ENCODE measurements at places on chromosomes 3 and 15.
A peak's percentile ranks its signal among the peaks of the same experiment; 100 is the strongest.

- no peak for DNase-seq
These were observed 278.6 kb downstream of the UBE2E2 start for GRCh38 chr3:23481616-23482278.

DNA sequence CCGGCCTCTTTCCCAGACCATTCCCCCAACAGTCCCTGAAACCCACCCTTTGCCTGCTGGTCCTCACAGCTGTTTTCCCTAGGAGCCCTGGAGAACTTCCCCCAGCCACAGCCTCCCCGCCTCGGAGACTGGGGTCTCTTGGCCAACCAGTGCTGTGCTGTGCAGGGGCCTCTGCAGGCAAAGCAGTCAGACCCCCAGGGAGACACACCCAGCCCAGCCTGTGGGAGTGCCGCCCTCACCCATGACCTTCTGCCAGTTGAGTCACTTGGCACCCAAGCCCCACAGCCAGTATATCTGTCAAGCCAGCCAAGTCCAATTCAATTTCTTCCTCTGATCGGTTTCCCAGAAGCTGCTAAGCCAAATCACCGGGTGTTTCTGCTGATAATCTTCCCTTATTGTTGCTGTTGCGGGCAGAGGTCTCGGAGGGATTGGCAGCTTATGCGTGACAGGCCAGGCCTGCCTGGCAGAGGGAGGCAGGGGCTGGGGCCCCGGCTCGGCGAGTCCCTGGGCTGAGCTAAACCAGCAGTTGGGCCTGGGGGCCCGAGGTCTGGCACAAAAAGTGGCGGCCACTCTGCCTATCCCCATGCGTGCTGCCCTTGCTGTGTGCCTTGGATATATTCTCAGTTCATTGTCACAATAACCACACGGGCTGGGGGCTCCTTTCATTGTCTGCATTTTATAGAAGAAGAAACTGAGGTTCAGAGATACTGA lies 65.6 kb upstream of the SLC6A1 start:
- DNase-seq, result no peak

DNA sequence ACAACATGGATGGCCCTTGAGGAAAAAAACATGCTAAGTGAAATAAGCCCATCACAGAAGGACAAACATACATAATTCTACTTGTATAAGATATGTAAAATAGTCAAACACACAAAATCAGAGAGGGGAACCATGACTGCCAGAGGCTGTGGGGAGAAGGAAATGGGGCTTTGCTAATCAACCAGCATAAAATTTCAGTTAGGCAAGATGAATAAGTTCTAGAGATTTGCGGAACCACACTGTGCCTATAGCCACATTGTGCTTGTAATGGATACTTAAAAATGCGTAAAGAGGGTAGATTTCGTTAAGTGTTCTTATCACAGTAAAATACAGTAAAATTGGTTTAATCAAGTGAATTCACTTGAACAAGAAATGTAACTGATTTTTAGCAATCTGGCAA lies 33.7 kb upstream of the SPTBN5 start:
- DNase-seq, result no peak

GRCh38 chr3:12710062-12710461 lies 46.1 kb upstream of the RAF1 start:
- DNase-seq, result no peak

- DNase-seq, result no peak
These were observed 545.5 kb upstream of the MDFIC2 start for GRCh38 chr3:70857916-70858315.

DNA sequence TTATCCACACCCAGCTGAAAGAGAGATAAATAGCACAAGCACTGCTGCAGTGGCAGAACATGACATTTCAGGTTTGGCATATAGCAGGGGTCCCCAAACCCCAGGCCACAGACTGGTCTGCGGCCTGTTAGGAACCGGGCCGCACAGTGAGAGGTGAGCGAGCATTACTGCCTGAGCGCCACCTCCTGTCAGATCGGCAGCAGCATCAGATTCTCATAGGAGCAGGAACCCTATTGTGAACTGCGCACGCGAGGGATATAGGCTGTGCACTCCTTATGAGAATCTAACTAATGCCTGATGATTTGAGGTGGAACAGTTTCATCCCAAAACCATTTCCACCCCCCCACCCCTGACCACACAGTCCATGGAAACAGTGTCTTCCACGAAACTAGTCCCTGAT lies 54.6 kb downstream of the CCR4 start:
- peak; percentile 29 for DNase-seq

DNA sequence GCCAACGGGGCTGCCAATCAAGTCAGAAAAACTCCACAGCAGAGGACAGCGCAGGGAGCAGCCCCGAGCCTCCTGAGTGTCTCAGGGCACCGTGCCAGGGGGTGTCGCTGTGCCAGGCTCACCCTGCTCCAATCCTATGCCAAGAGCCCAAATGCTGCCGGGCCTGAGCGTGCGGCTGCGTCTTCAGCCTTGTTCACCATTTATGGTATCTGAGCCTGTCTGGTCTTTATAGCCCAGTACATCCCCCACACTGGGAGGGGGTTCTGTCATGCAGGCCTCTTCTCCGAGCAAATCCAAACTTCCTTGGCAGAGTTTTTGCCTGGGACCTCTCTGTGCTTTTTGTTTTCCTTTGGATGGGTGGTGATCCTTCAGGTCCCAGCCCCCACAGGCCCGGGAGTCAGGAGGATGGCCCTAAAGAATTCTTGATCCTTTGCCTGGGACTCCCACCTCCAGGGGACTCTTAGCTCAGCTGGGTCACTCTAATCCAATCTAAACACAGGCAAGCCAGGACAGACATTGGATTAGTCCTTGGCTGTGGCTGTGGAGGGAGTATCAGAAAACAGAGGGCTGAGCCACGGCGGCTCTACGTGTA lies 135.1 kb upstream of the HACD2 start:
- no peak for DNase-seq

- no peak for DNase-seq
These were observed 263.8 kb upstream of the ATP10A start for GRCh38 chr15:26126819-26127387.

GRCh38 chr3:56878074-56878473 lies 76.3 kb upstream of the ARHGEF3 start:
- DNase-seq, result peak; percentile 34

DNA sequence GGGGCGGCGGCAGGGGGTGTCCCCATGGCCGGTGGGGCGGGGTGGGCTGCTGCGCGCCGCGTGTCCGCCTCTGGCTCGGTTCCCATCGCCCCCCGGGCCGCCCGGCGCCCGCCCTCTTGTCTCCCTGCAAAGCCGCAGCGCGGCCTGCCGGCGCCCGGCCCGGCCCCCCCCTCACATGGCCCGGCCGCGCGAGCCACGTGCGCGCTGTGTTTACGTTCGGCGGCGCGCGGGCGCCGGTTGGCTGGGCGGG lies 502 bp downstream of the NR1D2 start:
- DNase-seq, result no peak

DNA sequence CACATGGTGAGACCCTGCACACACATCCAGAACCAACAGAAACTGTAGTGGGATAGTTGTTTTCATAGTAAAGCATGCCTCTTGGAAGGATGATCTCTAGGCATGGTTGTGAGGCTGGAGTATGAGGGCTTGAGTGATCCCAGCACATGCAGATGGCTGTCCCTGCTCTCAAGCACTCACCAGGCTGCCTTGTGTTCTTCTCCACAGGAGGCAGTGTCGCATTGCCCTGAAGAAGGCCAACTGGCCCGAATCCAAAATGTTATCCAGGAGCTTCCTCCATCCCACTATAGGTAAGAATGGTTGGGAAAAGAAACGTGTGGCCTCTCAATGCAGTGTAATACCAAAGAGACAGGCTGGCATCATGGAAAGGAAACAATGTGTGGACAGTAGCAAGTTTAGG lies 82.7 kb downstream of the TMEM39A start:
- DNase-seq, result no peak

- peak; percentile 65 for DNase-seq
These were observed 138.4 kb downstream of the PLCL2 start for GRCh38 chr3:17023006-17023664.

- no peak for DNase-seq
These were observed 343.4 kb upstream of the ARPP21 start for GRCh38 chr3:35295906-35296305.

GRCh38 chr3:159634483-159634882 lies 354.2 kb upstream of the IL12A start:
- no peak for DNase-seq

DNA sequence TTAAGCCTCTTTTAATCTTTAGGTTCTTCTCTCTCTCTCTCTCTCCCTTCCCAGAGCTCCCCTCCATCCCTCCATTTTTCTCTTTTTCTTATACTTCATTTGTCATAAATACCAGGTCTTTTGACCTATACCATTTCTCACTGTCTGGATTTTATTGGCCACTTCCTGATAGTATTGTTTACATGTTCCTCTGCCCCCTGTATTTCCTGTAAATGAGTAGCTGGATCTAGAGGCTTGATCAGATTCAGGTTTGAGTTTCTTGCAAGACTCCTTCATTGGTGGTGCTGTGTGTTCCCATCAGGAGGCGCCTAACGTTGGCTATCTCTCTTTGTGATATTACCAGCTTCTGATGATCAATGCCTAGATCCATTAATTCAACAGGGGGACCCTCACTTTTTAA lies 42.2 kb downstream of the DAPK2 start:
- DNase-seq, result no peak

GRCh38 chr3:8206971-8207617 lies 294.5 kb upstream of the LMCD1 start:
- DNase-seq, result no peak

GRCh38 chr3:81419228-81419627 lies 342.2 kb downstream of the GBE1 start:
- DNase-seq, result no peak

GRCh38 chr3:29168081-29168480 lies 112.8 kb upstream of the RBMS3 start:
- DNase-seq, result no peak

GRCh38 chr3:114827495-114827894 lies 319.6 kb downstream of the ZBTB20 start:
- DNase-seq, result peak; percentile 30

- DNase-seq, result no peak
These were observed 22.7 kb downstream of the XXYLT1 start for GRCh38 chr3:195248281-195248680.

DNA sequence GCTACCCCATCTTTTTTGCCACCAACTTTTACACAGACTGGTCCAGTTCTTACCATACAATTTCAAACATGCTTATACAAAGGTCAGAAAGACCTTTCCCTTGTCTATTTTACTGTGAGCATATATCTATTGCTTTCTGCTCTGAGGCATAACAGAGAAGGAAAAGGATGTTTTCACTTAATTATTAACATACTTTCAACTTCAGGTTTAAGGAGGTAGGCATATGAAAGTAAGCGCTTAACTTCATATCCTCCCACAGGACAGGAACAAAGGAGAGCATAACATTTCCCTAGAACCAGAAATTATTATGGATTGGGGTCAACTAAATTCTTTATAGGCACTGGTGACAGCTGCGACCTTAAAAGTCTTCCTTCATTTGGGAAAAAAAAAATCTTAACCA lies 1.1 kb downstream of the MYEF2 start:
- no peak for DNase-seq

DNA sequence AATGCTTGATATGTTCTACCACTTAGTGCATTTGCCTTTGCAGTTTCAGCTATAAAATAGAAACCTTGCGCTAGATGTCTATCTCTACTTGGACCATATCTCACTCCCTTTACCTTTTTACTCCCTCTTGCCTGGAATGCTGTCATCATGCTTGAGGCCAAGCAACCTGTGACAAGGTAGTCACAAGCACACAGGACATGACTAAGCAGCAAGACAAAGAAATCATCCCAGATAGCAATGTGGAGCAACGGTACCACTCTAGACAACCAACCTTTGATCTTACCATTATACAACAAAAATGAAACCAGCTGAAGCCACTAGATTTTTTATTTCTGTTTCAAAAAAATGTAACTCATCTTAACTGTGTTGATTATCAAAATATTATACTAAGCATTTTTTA lies 50.5 kb upstream of the SPSB4 start:
- DNase-seq, result no peak

DNA sequence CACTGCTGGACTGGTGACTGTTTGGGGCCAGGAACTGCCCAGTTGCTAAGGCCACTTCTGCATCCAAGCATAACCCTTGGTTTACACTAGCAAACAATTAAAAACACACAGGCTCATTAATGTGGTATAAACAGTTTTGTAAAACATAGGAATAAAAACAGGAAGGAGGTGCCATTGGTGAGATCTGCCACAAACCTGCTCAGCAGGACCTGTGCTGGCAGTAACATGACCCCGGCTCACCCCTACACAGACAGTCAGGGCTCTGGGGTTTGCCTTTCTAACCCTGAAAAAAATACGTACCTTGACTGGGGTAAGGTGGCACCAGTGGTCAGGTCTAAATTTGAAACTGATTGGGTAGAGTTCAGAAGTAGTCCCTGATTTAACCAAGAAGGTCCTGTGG lies 76.2 kb downstream of the ATP1B3 start:
- no peak for DNase-seq

- no peak for DNase-seq
These were observed 144.9 kb downstream of the FBN1 start for GRCh38 chr15:48500595-48500994.

GRCh38 chr3:156952011-156952410 lies 125.9 kb downstream of the LEKR1 start:
- no peak for DNase-seq

DNA sequence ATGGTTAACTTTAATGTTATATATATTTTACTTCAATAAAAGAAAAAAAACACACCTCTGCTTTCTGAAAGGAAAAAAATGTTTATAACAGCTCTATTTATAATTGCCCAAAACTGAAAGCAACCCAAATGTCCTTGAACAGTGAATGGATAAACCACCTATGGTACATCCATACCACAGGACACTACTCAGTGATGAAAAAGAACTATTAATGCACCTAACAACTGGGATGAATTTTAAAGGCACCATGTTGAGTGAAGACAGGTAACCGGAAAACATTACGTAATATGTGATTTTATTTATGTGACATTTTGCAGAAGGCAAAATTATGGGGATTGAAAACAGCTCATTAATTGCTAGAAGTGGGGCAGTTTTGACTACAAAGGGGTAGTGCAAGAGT lies 23.8 kb upstream of the FOXP1 start:
- no peak for DNase-seq

GRCh38 chr3:56042326-56042951 lies 425.8 kb downstream of the ERC2 start:
- DNase-seq, result no peak

- DNase-seq, result no peak
These were observed 11.5 kb downstream of the PARP16 start for GRCh38 chr15:65275104-65275727.

DNA sequence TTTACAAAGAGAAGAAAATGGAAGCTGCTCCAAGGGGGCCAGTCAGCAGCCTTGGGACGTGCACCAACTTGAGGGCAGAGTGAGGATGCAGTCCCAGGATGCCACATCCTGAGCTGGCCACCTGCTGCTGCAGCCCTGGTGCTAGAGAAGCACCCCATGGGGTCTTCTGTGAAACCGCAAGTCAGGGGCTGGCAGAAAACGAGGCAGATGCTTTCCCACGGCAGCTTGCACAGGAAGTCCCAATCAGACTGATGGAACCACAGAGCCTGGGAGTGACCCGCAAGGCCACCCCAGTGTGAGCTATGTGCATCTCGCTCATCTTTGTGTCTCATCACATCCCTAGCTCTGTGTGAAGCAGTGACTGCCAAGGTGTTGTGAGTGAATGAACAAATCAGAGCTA lies 76.5 kb downstream of the NUP210 start:
- DNase-seq, result peak; percentile 14

GRCh38 chr3:191336833-191337232 lies 6.5 kb upstream of the UTS2B start:
- DNase-seq, result no peak

All from CD4-positive, alpha-beta T cell treated with Interleukin-17A for 1 hour (primary cell).